GM12878 (cell line): ENCODE measurements at places on chromosomes 16 and 17. TPM values are rescaled to one million over a fixed set of nuclear protein-coding genes. Genes with fewer than 3 reads are reported as not detected.

CTRB2 gene
- total RNA-seq, result 8.9 and 9.4 TPM in 2 replicates

HBQ1 gene
- total RNA-seq, result not detected in 2 replicates

ZDHHC1 gene
- 0.53 and 0.77 TPM in 2 replicates for total RNA-seq

GALR2 gene
- 0.24 TPM in 1 of 2 replicates, not detected in the other for total RNA-seq

ABCA8 gene
- 0.15 and 0.19 TPM in 2 replicates for total RNA-seq

MMP2 gene
- 0.35 and 0.80 TPM in 2 replicates for total RNA-seq

CASKIN1 gene
- 0.33 and 0.53 TPM in 2 replicates for total RNA-seq

CHST4 gene
- 0.82 and 1.1 TPM in 2 replicates for total RNA-seq

GNAO1 gene
- total RNA-seq, result 0.05 TPM in 1 of 2 replicates, not detected in the other

FOXC2 gene
- total RNA-seq, result not detected in 2 replicates

GINS2 gene
- 61.2 and 67.9 TPM in 2 replicates for total RNA-seq
